Stimulated activated CD4-positive, alpha-beta T cell treated with anti-CD3 and anti-CD28 coated beads, Interleukin-1b, Interleukin-23, amount 100 ng/mL, for 24 hours (primary cell): ENCODE measurements at places on chromosomes 2 and 18.

DNA sequence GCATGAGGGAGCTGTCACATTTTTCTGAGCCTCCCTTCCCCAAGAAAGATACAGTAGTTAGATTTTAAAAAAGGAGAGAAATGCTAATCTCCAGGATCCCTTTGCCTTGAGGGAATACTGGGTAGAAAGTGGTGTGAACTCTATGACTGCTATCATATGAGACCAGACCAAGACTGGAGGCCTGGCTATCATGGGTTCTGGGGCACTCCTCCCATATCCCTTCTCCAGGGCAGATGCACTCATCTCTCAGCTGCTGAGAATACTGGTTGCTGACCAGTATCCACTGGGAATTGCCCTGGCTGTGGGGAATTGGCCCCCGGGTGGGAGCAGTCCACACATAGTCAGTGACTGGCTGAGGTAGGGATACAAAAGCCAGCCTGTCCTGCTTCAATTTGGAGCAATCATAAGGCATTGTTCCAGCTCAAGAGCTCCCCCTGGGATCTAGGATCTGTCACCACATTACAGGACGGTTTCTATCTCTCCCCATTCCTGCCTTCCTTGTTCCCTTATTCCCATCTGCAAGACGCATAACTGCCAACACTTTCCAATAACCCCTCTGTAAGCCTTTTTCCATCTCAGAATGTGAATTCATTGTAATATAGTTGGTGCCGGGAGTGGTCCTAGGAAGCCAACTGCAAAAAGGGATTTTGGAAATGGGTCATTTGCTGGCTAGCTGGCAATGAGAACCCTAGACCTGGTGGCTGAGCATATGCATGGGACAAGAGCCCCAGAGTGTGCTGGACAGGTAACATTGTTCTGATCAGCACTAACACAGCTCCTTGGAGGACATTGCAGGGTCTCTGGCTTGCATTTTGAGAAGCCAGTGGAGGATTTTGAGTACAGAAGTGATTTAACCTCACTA, 35.4 kb upstream of the REEP1 start:
- no peak for DNase-seq

GRCh38 chr2:68244456-68244855, 7.9 kb downstream of the PPP3R1 start:
- no peak for DNase-seq

- DNase-seq = no peak
These were observed 12.7 kb downstream of the NCK2 start for GRCh38 chr2:105757433-105757832.

GRCh38 chr2:42769583-42770287, 5.8 kb upstream of the OXER1 start:
- DNase-seq = no peak

- no peak for DNase-seq
These were observed 7.5 kb upstream of the SCN1A start for GRCh38 chr2:166135152-166135848.
